ENCODE measurements at places on chromosomes 1 and 21.

- no peak for DNase-seq
Observed at GRCh38 chr1:22318279-22318981, 133.2 kb upstream of the ZBTB40 start.

DNA sequence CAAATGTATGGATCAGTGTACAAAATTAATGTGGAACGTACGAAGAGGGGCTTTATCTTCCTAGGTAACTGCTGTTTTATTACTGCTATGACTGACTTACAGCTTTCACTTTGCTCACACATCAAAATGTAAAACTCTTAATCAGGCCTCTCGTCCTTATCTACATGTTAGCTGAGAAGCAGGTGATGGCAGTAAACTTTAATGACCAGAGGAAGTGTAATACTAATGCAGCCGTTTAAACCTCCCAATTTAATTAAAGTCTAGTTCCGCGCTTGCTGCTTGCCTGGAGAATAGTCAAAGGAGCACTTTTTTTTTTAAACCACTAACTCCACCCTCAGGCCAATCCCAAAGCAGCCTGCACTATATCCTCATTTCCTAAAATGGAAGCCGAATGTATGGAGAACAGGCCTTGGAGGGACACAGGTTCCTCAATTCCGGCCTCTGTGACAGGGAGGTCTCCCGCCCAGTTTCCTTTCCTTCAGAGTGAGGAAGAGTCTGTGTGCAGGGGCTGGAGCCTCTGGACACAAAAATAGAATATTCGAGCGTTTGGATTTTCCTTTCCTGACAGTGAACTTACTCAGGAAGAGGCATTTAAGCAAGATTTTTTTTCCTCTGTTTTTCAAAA, 36.7 kb upstream of the RASAL2 start:
- DNase-seq, result no peak

DNA sequence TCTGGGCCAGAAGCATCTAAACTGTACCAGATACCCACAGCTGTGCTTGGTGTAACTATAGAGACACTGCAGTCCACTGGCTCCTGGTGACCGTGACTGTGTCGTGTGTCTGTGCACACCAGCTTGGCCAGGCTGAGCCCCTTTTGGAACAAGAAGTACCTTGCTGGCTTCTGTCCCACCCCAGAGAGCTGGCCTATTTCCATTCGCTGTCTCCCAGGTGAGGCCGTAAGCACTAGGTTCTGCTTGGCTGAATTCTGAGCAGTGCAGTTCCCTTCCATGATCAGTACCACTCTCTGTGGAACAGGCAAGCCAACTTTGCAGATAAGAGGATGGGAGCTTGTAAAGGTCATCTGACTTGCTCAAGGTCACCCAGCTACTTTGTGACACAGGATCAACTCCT, 119.9 kb upstream of the DNAH14 start:
- DNase-seq, result no peak

GRCh38 chr1:234681065-234681464, 71.1 kb upstream of the IRF2BP2 start:
- no peak for DNase-seq

- no peak for DNase-seq
Observed at GRCh38 chr1:235051521-235051920, 77.1 kb downstream of the TOMM20 start.

DNA sequence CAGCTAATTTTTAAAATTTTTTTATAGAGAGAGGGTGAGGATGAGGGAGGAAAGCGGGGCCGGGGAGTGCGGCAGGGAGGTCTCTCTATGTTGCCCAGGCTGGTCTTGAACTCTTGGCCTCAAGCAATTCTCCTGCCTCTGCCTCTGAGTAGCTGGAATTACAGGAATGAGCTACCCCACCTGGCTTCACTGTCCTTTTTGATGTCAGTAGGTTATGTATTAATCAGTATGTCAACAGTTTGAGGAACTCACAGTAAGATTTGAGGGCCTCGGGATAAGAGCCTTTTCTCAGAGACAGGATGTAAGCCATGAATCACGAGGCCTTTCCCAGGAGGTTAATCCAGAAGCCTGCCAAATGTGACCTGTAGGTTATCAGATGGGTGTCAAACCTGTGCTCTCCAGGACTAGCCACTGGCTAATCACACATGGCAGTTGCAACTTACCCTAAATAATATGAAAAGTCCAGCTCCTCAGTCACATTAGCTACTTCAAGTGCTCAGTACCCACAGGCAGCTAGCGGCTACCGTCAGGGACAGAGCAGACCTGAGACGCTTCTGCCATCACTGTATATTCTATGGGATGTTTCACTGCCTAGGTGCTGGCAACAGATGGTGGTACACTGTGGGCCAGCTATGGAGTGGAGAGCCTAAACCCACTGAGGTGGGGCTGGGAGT, 33.1 kb downstream of the TRIM67 start:
- DNase-seq, result no peak

DNA sequence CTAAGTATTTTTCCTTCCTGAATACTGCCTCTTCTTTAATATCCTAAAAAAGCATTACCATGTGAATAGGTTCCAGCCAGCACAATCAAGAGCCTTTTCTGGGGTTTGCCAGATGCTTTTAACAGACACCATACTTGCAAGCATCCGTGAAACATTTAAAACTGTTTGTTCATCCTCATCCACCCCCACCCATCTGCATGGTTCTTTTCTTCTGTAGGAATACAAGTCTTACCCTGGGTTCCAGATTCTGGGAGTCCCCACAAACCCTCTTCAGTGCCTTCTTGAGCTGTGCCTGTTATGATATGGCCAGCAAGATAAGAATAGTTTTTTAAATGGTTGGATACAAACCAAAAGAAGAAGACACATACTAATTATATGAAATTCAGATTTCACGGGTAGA, 354.9 kb upstream of the PLXNA2 start:
- no peak for DNase-seq

DNA sequence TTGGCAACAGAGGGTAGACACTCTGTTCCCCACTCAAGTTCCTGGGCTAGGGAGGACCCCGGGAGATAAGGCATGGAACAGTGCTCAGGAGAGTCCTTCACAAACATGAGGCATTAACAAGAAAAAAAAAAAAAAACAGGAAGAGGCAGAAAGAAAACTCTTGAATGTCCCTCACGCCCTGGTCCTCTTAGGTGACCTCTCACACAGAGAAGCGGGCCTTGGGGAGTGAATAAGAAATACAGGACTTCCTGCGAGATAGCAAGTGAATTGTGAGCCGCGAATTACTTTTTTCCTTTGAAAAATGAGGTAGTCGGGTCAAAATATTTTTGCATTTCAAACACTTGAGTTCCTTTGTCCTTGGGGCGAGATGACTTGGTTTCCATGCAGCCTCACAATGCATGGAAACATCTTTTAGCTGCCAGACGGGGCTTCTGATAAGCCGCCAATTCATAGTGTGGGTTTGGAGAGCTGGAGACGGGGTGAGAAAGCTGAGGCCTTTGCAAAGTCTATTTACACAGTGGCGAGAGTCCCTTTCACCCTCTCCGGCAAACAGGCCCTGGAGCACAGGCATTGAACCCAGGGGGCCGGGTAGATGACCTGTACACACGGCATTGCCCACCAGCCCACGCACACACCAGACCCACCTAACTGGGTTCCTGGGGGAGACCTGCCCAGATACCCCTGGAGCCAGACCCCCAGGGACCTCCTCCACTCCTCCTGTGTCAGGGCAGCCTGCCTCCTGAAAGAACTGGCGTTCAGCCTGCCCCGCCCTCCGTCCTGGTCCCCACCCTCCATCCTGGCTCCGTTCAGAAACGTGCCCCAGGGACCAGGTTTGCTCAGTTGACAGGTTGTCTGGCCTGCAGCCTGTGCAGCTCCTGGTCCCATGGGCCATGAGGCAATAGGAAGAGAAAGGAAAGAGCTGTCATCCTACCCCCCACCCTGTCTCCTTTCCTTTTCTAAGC, 192.3 kb downstream of the PRDM16 start:
- DNase-seq, result no peak

DNA sequence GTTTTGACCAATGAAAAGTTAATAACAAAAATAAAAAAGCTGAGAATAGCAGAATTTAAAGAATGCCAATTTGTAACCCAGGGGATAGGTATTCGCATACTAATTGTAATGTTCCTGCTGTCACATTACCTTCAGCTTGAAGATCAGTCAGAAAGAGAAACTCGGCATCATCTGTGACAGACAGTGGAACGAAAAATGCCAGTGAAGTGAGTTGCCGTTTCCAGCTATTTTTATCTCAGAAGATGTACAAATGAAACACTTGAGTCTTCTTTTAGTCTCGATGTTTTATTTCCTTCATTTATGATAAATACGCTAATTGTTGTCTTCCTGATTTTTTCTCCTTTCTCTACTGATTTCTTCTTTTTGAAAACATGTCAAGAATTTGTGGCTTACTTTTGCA, 26.1 kb downstream of the RGS21 start:
- no peak for DNase-seq

GRCh38 chr1:68116643-68117235, 66.3 kb upstream of the DIRAS3 start:
- peak; percentile 13 for DNase-seq

- DNase-seq, result no peak
Observed at GRCh38 chr1:181113059-181113641, 24.6 kb downstream of the IER5 start.

DNA sequence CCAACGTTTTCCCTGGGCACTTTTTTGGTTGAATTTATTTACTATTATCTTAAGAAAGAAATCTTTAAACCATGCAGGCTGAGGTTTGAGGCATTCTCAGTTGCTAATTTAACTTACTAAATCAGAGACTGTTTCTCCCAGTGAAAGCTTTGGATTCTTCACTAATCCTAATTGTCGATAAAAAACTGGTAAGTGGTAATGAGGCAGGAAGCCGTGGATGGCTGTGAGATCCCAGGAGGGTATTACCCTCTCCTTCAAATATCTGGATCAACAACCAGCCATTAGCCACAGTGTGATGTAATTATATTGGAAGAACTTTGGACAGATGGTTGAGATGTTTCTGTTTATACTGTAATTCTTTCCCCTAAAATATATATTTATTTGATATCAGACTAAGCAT, 485.0 kb downstream of the DISC1 start:
- no peak for DNase-seq

DNA sequence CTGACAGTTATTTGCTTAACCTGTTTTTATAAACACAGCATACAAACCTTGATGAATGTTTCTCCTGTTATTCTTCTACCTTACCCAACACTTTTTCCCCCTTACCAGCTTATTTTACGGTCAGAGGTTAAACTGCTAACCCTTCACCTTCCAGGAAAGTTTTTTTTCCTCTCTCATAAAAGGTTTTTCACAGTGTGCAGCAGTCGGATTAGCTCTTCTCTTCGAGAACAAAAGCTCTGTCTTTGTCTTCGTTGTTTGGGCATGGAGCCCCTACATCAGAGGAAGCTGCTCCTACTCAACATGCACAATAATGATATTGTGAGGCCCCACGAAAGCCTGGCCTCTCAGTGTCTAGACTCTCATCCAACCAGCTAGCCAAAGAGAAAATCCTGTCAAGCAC, 42.0 kb downstream of the DENND1B start:
- DNase-seq, result no peak

DNA sequence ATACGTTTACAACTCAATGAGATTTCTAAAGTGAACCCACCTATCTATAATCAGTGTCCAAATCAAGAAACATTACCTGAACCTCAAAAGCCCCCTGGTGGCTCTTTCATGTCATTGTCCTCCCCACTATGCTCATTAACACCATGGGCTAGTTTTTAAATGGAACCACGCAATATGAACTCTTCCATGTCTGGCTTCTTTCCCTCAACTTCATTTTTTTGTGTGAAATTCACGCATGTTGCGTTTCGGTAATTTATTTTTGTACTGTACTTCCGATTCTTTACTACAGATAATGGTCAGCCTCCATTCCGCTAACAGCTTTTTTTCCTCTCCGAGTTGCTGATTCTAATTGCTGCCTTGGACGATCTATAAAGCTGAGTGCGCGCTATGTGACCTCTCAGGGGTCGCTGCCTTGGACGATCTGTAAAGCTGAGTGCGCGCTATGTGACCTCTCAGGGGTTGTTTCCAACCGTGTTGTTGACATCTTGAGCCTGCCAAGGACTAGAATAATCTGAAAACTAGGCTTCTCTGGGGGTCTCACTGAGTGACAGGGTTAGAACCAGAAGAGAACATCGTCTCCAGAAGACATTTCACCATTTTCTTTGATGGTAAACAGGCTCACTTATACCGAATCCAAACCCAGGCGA, 1.1 kb upstream of the CACYBP start:
- DNase-seq, result peak; percentile 8

DNA sequence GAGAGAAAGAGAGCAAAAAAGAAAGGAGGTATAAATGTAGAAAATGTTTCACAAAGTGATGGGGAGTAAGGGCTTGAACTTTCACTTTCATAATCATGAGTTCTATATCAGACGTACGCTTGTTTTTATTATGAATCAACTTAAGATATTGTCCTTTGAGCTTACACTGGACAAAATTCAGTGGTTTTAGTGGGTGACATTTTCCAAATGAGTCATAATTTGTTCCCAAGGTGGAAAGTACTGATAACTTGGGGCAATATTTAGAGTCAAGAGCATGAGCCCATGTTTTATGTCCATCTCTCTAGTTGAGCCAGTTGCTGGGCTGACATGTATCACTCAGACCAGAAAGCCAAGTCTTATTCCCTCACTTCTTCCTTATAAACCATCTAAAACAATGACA, 161.6 kb downstream of the CHRM3 start:
- no peak for DNase-seq

- DNase-seq, result no peak
Observed at GRCh38 chr21:36436829-36437744, 42.8 kb downstream of the CLDN14 start.

Measured in stimulated activated CD8-positive, alpha-beta memory T cell treated with anti-CD3 and anti-CD28 coated beads, Interleukin-2, amount 100 ng/mL, for 1 hour (primary cell).